Suppressor macrophage treated with lipopolysaccharide for 4 hours (primary cell): ENCODE measurements at places on chromosomes 7 and 10.

DNA sequence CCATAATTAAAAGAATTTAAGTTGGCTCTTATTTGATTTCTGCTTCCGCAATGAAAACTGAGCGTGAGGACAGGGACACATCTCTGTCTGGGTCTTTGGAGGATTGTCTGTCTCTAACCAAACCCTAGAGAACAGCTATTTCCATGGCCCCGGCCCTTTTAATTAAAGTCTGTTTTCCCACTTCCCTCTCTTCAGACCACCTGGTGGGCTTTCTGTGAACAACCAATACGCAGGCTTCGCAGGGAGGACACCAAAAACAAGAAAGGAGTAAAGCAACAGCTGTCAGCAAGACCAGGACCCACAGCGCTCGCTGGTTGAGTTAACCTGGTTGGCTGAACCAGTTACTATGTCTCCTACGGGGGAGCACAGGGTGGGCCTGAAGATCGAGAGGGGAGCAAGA, 217.1 kb upstream of the FRMD4A start:
- no peak for DNase-seq

- DNase-seq: no peak
These were observed 162.0 kb upstream of the RHEB start for GRCh38 chr7:151681726-151682125.

DNA sequence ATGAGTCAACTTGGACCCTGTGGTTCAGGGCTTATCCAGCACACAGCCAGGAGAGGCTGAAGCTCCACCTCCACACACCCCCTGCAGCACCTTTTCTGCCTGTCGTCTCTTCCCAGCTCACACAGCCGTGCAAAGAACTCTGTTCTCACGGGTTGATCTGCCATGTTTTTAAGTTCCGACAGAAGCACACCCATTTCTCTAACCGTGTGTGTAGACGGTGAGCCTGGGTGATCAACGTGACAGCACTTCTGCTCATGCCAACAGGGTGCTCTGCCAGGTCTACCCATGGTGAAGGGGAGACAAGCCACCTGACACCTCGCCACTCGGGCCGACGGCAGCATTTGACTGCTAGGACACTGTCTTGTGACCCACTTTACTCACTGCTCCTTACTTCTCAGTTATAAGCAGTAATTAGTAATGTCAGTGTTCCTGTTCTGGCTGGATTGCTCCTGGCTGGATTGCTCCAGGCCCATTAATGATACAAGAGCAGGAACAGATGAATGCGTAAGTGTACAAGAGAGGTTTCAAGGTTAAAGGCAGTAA, 90.5 kb downstream of the RNF216 start:
- DNase-seq: no peak

- no peak for DNase-seq
These were observed 24.6 kb upstream of the REEP3 start for GRCh38 chr10:63496561-63496960.

- no peak for DNase-seq
These were observed 161.3 kb downstream of the SLIT1 start for GRCh38 chr10:97024168-97025073.

- peak; percentile 68 for DNase-seq
These were observed 163.7 kb downstream of the SEMA3D start for GRCh38 chr7:85023066-85023712.

DNA sequence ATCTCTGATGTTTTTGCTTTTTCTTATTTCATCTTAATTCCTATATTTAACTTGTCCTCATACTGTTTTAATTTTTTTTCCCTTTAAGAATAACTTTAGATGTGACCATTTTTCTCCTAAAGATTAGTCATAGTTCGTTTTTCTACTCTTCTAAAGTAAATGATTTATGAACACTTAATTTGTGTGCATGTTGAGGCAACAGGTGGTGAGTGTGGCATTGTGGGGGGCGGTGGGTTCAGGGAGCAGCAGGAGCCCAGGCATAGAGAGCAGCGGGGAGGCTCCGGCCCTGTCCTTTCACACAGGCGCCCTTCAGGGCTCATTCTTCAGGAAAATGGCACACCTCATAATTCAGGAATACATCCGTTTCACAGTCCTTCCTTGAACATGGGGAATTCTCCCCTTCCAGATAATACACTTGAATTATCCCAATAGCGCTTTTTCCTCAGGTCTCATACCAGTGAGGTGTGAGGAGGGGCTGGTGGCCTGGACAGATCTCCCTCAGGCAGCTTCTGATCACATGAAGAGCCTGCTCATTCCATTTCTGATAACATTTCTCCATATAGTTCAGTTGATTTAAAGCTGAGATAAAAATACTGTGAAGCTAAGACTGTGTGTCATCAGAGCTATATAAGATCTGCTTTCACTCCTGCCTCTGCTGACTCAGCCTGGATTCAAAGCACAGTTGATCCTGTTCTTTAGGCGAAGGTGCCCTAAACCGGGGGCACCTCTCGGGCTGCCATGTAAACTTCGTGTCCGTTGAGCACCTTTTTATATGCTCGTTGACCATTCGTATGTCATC, 40.2 kb downstream of the CUL1 start:
- no peak for DNase-seq

DNA sequence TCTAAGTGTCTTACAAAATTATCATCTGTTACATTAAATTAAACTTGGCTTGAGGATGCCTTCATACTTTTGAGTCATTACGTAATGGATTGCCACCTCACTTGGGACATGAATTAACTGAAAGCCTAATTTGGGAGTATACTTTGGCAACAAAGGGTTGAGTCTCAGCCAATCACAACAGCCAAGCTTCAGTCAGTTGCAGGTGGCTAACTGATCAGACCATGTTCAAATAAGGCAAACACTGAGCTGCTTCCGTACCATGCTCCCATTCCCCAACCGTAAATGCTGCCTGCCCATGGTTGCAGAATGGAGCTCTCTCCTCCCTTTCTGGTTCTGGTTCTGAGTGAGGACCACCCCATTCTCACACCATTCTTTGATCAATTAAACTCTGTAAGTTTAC, 92.9 kb upstream of the STK17A start:
- no peak for DNase-seq

- DNase-seq: no peak
These were observed 142.8 kb downstream of the GLCCI1 start for GRCh38 chr7:8111282-8111960.
